M059J (cell line): ENCODE measurements at places on chromosomes 5 and 9. TPM values are rescaled to one million over a fixed set of nuclear protein-coding genes. Genes with fewer than 3 reads are reported as not detected.

DNA sequence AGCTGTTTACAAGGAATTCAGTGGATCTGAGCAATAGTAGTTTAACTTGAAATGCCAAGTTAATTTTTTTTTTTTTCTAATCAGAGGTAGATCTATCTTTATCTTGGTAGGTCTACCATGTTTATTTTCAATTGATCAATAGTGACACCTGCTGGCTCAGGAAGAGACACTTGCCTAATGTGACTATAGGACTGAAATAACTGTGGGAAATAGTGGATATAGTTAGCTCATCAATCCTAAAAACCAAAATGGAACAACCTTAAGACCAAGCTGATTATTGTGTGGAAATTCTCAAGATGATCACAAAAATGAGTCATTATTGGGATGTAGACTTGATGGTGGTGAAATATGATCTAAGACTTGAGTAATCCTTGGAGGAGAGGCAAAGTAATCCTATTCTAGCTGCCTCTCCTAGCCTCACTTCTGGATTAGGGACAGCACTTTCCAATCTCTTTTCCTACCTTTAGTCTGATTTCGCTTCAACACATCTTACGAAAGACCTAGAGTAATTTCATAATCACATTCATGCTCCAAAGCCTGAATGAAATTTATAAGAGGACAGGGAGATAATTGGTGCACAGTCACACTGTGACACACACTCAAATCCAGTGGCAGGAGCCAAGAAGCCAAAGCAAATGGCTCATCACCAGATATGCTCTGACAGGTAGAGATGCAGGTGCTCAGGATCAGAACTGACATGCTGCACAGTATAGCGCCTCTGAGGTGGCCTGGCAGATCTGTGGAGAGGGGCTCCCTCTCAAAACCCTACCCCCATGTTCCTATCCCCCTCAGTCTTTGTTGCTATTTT lies 156.3 kb downstream of the HMHB1 start:
- peak; percentile 79 for DNase-seq

The LCN6 gene
- total RNA-seq = not detected in 2 replicates

- DNase-seq = peak; percentile 79
Measured at GRCh38 chr5:176837707-176838115, 27.4 kb downstream of the UNC5A start.

The CDX1 gene
- total RNA-seq = not detected in 2 replicates

DNA sequence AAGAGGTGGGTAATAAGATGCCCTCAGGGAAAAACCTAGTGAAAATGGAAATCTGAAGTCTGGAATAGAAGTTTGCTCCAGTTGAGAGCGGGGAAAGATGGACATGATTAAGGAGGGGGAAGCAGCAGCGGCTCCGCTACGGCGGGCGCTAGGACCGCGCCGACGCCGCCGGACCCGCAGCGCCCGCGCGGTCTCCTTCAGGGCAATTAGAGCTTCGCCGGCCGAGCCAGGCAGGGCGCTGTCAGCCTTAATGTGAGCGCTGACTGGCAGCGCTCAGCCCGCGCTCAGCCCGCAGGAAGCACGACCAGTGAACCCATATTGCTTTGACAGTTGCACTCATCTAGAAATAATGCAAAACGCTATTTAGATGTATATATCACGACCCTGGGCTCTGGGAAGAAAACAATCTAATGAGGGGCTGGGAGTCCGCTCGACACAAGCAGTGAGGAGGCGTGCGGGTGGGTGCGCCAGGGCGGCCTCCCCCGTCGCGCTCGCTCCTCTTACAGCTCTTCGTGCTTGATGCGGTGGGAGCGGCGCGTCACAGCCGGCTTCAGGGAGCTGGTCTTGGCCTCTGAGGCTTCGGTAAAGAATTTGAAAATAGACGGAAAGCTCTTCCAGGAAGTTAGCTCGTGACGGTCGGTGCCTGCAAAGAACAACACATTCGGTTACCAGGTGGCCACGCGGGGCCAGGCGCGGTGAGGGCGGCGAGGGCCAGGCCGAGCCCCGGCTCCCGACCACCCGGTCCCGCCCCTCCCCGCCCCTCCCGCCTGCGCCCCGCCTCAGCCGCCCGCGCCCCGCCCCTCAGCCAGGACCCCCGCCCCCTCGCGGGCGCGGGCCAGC lies 37.7 kb downstream of the NR2F1 start:
- DNase-seq = peak; percentile 83

DNA sequence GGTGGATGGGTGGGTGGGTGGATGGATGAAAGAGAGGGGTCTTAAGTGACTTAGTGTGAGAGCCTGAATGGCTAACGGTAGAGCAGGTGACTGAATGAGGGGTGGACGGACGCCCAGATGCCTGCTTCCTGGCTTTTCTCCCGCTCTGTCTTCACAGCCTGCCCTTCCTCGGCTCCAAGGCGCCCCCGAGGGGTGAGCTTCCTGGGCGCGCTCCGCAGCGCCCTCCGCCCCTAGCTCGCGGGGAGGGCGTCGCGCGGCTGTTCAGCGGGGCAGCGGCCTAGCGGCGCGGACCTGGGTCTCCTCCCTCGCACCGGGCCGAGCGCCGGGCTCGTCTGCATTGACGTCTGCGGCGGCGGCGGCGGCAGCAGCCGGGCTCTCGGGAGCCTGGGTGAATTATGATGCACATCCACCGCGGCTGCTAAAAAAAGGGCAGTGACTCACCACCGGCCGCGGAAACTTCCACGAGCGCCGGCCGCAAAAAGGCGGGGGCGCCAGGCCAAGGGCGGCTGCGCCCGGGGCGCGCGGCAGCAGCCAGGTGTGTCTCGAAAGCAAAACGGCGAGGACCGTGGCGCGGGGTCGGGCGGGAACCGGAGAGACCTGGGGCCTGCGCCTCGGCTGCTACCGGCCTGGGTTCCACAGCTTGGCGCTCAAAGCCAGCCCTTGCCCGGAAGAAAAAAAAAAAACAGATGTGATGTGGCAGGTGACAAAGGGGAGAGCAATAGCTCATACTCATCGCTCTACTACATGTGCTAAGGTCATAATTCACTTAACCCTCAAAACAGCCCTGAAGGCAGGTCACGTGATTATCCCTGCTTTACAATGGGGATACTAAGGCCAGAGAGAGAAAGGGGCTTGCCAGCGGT lies 143.0 kb upstream of the ADRA1B start:
- peak; percentile 88 for DNase-seq

The DOK3 gene
- 2.2 and 6.7 TPM in 2 replicates for total RNA-seq

DNA sequence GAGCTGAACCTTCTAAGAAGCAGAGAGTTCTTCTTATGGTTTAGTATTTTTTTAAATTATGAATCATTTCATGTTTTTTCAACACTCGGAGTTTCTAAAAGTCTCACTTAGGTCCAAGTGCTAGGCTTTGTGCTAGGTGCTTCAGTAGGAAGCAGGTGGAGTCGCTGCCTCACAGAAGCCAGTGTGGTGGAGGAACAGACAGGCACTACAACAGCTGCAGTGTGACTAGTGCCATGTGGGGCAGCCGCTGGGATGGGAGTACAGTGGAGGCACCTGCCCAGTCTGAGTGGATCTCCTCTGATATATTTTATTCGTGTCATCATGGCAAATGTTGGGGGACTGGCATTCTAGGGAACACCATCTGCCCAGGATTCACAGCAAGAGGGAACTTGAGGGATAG lies 15.3 kb downstream of the PCDHGC5 start:
- no peak for DNase-seq

The FRMD3 gene
- 5.0 and 5.8 TPM in 2 replicates for total RNA-seq

GRCh38 chr9:131525643-131526565 lies 5.2 kb downstream of the UCK1 start:
- no peak for DNase-seq

The PRSS3 gene
- 0.74 and 3.1 TPM in 2 replicates for total RNA-seq

The ANKRD18B gene
- 0.42 TPM in 1 of 2 replicates, not detected in the other for total RNA-seq

The CFAP77 gene
- not detected in 2 replicates for total RNA-seq

The TAS2R1 gene
- not detected in 2 replicates for total RNA-seq
